Activated CD4-positive, alpha-beta T cell treated with anti-CD3 and anti-CD28 coated beads, Interleukin-2, amount 10 ng/mL, durations not matched to agents 7 days and 5 days (primary cell): ENCODE measurements at places on chromosomes 11 and 22.

DNA sequence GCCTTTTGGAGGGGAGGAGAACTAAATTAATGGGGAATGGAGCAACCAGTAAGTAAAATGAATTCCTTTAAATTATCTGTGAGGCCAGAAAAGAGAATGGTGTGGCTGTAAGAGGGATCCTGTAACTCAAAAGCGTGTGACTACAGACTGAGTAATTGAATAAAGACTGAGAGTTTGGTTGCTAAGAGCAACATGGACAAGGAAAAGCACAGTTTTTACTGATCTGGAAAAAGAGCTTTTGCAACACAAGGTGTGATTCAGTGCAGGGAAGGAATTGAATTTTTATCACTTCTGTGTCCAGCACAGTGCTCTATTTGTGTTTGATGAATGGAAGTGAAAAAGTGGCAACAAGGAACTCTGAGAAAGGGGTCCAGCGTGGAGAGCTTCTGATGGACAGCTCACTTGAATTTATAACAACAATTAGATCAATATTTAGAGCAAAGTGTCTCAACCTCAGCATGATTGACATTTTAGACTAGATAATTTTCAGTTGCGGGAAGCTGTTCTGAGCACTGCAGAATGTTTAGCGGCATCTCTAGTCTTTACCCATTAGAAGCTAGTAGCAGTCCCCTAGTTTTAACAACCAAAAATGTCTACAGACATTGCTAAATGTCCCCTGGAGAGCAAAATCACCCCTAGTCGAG is 202.8 kb upstream of the BDNF start:
- no peak for DNase-seq

- no peak for DNase-seq
These were observed 38.0 kb downstream of the BCR start for GRCh38 chr22:23218053-23218866.

- peak; percentile 3 for DNase-seq
These were observed 68.0 kb upstream of the KCNQ1OT1 start for GRCh38 chr11:2767801-2768200.

DNA sequence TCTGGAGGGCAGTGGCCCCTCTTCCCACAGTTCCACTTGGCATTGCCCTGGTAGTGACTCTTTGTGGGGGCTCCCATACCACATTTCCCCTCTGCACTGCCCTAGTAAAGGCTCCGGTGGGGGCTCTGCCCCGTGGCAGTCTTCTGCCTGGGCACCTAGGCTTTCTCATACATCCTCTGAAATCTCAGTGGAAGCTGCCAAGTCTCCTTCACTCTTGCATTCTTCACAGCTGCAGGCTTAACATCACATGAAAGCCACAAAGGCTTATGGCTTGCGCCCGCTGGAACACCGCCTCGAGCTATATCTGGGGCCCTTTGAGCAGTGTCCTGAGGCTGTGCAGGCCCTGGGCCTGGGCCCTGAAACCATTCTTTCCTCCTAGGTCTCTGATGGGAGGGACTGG is 25.3 kb downstream of the PLEKHB1 start:
- DNase-seq = no peak

DNA sequence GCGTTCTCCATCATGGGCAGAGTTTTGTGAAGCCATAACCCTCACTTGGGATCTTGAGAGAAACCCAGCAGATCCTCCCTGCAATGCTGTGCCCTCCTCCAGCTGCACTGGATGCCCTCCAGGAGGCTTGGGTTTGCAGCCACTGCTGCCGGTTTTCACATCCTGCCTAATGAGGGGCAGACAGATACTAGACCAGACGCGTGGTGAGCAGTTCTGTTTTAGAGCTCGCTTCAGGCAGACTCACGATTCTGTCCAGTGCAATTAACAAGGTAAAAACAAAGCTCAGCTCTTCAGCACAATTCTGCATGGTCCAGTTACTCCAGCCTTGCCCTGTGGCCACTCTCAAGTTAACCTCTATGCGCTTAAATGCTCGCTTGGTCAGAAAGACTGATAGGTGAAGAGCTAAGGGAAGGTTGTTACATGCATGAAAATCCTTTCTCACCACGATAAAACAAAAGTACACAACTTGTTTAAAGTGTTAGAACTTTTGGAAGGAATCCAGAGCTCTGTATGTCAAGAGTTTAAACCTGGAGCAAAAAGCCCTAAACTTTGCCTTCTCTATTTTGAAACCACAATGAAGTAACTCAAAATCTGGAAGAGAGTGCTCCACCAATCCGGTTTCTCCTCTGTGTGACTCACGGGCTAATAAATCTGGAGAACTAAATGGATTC is 292.3 kb upstream of the FAT3 start:
- no peak for DNase-seq

DNA sequence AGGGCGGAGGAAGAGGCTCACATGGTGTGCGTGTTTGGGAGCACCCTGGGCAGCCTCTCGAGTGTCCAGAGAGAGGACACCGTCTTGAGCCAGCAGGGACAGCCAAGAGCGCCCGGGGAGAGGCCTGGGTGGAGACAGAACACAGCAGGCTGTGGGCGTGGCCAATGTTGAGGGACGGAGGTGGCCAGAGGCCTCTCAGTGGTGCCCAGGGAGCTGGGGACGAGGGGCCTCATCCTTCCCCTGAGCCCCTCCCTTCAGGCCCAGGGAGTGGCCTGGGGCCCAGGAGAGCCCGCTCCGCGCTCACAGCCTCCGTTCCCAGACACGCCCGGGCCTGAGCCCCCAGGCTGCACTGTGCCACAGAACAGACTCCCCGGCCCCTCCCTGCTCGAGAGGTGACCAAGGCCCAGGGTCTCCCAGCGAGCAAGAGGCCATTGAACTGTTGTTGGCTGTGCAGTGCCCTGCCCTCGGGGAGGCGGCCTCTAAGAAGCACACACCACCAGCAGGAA is 48.4 kb downstream of the CDKN1C start:
- no peak for DNase-seq

- DNase-seq = no peak
These were observed 597.2 kb upstream of the ANO3 start for GRCh38 chr11:25734591-25735211.

- DNase-seq = no peak
These were observed 48.5 kb upstream of the PRODH start for GRCh38 chr22:18984564-18984963.

- no peak for DNase-seq
These were observed 473.0 kb downstream of the BRD1 start for GRCh38 chr22:49354516-49355210.

GRCh38 chr11:30917859-30918478 is 331.8 kb upstream of the MPPED2 start:
- DNase-seq = peak; percentile 14

GRCh38 chr11:103892603-103893002 is 143.8 kb upstream of the DDI1 start:
- no peak for DNase-seq

GRCh38 chr22:45224331-45224730 is 16.4 kb downstream of the KIAA0930 start:
- no peak for DNase-seq

- DNase-seq = no peak
These were observed 77.3 kb upstream of the NECTIN1 start for GRCh38 chr11:119806064-119806915.

DNA sequence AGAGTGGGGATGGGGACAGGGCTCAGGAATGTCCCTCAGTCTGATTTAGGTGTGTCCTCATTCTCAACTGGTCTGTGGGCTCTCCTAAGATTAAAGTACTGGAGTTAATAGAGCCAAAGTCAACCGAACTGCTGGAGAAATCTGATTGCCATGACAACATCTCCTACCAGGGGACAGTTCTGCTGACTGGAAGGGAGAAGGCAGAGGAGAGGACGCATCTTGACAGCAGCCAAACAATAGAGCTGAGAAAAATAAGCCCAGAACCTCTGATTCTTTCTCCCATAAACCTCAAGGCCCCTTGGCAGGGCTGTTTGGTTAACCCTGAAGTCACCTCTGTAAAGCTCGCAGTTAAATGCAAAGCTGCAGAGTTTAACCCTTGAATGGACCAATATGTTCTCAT is 2.8 kb downstream of the KCTD14 start:
- DNase-seq = no peak

GRCh38 chr11:125350206-125351032 is 145.6 kb downstream of the FEZ1 start:
- DNase-seq = no peak

DNA sequence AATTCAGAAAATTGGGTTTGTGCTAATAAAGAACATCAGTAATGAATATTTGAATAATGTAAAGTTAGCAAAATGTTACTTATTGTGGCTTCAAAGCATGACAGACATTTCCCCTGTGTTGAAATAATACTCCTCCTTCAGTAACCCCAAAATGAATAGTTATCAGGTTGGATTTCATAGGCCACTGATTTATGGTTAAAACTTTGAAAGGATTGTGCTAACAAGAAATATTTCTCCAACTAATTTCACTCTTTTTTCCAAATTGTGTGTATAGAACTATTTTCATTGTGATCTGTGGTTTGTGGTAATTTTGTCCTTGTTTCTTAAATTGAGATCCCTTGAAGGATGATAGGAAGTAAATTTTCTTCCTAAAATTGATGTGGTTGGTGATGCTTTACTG is 7.9 kb downstream of the DDX10 start:
- no peak for DNase-seq

DNA sequence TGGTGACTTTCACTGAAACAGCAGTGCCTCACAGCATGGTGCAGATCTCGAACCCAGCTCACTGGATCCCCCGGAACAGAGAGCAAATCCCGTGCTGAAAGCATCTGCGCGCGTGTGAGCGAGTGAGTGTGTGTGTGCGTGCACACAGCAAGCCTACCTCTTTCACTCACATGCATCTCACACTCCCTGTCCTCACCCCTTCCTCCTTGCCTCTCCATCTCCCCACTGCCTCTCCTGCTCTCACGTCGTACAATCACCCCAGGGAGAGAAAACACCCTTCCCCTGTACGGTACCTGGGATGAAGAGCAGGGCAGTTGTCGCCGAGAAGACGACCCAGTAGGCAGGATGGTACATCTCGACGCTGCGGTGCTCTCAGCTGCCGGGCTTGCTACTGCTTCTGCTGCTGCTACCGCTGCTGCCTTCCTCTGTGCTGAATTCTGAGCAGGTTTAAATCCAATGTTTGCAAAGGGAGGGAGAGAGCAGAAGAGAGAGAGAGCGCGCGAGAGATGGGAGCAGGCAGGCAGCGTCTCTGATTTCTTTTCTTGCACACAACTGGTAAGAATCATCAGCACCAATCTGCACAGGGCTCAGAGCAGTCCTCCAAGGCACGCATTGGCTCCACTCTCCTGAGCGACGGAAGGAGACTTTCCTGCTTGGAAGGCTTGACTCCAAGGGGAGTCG is at the start of gene OPCML:
Gene OPCML (minus strand): TSS at position 531 of the 681 bp plus-strand sequence.
- no peak for DNase-seq

DNA sequence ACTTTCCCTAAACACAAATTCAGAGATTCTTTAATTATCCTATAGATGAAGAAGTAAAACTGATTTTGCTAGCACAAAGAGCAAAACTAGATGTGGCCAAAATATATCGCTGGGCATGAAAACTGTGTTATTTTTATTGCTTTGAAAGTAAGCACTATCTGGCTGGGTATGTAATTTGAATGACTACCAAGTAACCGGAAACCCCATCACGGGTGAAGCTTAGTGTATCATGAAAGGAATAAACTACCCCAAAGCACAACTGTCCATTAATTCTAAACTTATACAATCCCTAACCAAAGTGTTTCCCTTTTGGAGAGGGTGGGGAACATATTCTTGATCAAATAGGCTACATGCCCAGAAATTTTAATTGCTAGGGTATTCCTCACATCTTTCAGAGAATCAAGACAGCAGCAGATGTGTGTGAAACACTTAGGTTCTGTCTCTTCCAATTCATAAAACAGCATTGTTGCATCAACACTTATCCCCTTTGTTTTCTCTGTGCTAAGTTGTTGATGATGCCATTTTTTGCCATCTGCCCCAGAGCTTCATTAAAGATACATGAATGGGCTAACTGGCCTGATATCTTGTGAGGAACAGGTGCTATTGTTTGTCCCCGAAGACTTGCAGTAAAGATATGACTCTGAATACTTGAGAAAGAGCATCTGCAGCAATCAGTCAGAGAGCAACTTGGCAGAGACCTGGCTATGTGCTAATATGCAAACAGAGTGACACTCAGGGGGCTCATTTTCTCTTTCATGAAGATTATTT is 238.2 kb downstream of the SOX6 start:
- no peak for DNase-seq

- DNase-seq = no peak
These were observed 33.8 kb upstream of the FBLN1 start for GRCh38 chr22:45468872-45469271.

- no peak for DNase-seq
These were observed 24.8 kb upstream of the FNBP4 start for GRCh38 chr11:47791774-47792430.

- DNase-seq = no peak
These were observed 18.6 kb downstream of the TREH start for GRCh38 chr11:118660681-118661424.

GRCh38 chr22:42461511-42461910 is 29.3 kb upstream of the NFAM1 start:
- DNase-seq = no peak

DNA sequence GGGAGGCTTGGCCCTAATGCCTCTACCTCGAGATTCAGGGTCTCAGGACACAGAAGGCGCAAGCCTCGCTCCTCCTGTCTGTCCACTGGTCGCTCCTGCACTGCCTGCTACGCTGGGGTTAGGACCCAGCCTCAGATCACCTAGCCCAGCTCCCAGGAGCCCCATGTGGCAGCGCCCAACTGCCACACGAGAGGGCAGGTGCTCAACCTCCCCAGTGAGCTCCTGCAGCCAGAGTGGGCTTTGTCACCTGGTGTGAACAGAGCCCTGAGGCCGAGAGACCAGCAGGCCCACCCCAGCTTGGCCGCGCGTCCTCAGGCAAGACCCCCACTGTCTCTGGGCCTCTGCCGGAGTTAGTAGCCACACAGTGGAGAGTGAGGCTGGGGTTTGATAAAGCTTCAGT is 21.7 kb upstream of the PPARA start:
- no peak for DNase-seq
